Right ventricle myocardium superior (tissue), 1 donor: ENCODE measurements at places on chromosomes 13 and 19.

DNA sequence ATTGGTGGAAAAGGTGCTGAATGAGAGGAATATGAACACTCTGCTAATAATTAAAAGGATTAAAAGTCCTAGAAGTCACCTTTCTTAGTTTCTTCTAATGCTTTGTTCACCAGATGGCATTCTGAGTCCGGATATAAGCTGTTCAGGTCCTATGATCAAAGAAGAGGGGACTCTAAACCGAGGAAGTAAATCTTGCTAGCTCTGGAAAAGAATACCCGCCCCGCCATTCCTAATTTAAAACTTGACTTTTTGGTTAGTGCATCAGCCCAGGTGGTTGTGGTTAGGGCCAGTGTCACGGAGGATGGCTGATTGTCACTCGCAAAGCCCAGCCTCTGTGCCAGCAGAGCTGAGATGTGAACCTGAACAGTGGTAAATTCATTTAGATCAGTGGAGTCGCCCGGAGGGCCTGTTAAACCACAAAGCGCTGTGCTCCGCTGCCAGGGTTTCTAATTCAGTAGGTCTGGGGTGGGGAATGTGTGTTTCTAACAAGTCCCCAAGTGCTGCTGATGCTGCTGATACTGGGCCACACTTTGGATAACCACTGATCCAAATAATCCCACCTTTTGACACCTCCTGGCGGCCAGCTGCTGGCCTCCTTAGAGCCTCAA, 425.4 kb downstream of the DCT start:
- no peak for DNase-seq

DNA sequence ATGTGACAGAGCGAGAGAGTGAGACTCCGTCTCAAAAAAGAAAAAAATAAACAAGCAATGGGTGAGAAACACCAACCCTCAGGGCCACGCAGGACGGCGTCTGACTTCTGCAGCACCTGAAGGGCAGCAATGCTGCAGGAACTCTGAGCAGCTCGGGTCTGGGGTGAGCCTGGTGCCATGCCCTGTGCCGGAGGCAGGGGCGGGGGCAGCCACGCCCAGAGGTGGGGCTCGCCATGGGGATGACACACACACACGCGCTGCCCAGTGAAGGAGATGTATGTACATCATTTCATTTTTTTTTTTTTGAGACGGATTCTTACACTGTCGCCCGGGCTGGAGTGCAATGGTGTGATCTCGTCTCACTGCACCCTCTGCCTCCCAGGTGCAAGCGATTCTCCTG, 24.3 kb downstream of the GPX4 start:
- no peak for DNase-seq

DNA sequence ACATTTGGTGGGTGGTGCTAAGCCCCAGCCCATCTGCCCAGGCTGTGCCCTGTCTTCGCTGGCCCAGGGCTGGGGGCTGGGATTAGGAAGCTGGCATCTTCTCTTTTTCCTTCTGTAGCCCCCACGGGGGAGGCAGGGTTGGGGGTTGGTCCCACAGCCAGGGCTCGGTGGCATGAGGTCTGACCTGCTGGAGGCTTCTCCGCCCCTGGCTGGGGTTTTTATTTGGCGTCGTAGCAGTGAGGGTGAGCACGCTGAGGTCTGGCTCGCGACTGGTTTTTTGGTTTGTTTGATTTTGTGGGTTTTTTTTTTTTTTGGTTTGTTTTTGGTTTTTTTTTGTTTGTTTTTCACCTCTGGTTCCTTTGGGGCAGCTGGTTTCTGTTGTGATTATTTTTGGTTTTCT, 14.7 kb downstream of the ZNF574 start:
- DNase-seq: no peak

- no peak for DNase-seq
These were observed 18.7 kb upstream of the AURKC start for GRCh38 chr19:57212109-57212508.

DNA sequence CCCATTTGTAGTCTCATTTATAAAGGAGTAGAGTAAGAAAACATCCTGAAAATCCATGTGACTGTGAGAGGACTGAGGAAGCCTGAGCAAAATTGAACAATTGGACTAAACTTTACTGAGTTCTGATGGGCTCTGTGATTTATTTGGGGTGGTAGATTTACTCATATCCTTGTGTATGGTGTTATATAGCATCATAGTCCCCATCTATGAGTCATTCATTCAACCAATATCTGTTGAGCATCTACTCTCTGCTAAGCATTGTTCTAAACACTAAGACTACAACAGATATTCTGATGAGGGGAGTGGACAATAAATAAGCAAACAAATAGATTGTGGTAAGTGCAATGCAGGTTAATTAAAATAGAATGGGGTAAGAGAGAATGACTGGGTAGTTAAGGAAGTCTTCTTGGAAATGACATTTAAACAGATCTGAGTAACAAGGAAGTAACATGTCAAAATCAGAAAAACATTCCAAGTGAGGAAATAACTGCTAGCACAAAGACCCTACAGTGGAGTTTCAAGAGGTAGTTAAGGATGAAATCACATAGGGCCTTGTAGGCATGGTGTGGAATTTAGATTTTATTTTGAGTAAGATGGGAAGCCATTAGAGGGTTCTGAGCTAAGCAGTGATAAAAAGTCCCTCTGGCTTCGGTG, 36.3 kb upstream of the MLNR start:
- no peak for DNase-seq

- DNase-seq: no peak
These were observed 92.3 kb upstream of the ANKRD10 start for GRCh38 chr13:111007209-111007608.

DNA sequence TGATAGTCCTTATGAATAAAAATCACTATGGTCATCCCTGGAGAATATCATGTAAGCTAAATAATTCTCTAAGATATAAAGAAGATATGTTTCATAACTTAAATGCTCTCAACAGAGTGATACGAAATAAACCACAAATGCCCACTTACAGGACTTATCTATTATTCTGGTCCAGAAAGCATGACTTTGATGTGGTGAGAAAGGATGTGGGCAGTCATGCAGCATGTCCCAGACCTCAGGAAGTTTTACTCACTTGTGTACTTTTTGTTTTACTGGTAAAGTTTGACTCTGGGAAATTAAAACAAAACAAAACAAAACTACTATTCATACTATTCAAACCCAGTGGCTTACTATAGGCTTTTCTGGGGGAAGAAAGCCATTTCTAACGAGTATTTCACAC, 483.2 kb upstream of the SLITRK6 start:
- DNase-seq: no peak

DNA sequence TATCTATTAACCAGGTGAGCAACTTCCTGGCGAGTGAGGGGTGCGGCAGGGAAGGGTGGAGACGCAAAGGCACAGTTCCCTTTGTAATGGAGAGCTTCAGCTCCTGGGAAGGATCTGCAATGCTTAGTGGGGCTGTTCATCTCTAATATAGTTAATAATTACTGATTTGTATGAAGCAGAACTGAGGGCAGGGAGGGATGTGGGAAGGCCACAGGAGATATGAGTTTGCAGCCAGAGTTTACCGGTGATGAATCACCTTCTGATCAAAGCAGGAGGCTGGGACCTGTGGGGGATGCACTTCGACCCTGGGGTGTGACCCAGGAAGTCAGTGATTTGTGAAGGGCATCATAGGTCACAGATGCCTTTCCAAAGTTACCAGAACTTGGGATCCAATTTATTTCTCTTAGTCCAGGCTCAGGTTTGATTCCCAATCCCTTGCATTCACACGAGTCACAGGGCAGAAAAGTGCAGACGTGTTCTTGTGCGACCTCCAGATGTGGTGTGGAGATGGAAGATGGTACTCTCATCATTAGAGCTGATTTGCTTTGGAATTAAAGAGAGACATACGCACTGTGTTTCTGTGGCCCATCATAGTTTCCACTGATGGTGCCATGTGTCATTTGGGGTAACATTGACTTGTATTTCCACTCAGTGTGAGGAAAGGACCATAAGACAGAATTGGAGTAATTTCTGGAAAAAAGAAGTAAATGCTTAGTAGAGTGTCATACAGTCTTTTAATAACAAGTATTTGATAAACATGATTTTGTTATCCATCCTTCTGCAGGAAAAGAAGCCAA, 55.0 kb downstream of the LRCH1 start:
- no peak for DNase-seq

- peak; percentile 61 for DNase-seq
These were observed 28.4 kb downstream of the PSG1 start for GRCh38 chr19:42850981-42851717.

DNA sequence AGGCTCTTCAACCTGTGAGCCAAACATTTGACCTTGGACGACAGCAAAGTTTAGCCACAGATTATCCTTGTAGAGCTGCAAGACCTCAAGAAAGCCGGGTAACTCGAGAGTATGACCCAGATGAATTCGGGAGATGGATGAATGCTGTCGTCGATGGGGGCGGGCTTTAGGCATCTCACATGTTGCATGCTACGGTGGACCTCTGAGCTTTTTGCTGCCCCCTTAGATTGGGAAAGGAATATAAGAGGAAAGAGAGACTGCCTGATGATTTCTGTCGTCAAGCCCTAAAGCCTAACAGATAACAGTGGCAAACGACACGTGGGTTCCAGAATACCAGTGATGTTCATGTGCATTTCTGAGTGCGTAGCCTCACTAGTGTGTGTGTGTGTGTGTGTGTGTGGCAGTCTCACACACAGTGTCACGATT, 730 bp upstream of the ABCC4 start:
- no peak for DNase-seq

- DNase-seq: no peak
These were observed 623 bp upstream of the C5AR1 start for GRCh38 chr19:47309038-47309437.

DNA sequence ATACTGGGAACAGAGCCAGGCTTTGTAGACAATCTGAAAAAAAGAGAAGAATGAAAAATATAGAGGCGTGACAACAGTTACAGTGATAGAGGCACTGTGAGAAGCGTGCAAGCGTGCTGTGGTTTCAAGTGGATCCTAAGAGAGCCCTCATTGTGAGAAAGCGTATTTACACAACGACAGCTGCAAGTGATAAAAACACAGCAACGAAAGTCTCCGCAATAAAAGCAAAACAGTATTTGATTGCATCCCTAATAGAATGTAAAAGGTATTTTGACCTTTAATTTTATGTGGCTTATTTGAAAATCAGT, 642.7 kb upstream of the ARGLU1 start:
- no peak for DNase-seq

DNA sequence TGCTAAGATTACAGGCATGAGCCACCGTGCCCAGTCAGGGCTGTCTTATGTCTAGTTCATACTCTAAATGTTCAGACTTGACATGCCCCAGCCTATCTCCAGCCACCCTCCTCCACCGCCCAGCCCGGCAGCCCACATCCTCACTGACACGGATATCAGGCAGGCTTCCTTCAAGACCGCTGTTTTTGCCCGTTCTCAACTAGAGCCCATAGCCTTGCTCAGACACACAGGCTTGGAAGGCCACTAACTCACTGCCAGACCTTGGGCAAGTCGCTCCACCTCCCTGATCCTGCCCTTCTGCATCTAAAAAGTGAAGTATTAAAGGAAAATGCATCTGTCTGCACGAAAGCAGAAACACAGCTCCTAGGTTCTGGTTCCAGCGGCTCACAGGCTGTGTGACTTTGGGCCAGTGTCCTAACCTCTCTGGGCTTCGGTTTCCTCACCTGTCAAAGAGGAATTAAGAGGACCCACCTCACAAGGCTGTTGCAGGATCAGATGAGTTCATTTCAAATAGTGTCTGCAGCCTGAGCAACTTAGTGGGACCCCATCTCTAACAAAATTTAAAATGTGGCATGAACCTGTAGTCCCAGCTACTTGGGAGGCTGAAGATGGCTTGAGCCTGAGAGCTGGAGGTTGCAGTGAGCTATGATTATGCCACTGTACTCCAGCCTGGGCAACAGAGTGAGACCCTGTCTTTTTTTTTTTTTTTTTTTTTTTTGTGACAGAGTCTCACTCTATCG, 14.5 kb upstream of the CERS4 start:
- peak; percentile 51 for DNase-seq

GRCh38 chr13:49218493-49219051, 1.6 kb upstream of the MLNR start:
- no peak for DNase-seq

DNA sequence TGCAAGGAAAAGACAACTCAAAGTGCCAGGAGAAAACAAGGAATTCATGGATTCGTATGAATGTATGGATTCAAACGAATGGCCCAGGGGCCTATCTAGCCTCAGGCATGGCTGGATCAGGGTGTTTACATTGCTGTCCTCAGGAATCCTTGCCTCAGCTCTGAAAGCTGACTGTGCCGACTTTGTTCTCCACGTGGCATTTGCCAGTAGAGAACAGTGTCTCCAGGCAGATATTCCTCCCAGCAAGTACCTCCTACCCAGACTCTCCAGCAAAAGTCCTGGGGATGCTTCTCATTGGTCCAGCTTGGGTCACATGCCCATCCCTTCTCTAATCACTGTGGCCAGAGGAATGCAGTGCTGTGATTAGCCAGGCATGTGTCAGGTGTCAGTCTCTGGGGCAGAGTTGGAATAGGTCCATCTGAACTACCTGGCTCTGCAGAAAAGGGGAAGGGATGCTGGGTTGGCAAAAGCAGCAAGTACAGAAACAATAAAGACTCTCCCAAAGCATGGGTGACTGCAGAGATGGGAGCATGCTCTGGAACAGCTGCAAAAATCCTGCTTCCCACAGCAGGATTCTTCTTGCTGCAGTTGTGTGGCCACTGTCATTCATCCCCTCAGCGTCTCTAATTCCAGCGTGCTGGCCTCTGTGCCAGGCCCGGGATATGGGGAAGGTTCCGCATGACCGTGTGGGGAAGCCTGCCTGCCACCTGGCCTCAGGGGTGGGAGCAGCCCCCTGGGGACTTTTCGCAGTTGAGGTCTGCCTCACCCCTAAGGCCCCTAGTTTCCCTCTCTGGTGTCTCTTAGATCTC, 30.0 kb downstream of the CCNE1 start:
- no peak for DNase-seq

- no peak for DNase-seq
These were observed 400.6 kb downstream of the HS6ST3 start for GRCh38 chr13:96490496-96490989.

DNA sequence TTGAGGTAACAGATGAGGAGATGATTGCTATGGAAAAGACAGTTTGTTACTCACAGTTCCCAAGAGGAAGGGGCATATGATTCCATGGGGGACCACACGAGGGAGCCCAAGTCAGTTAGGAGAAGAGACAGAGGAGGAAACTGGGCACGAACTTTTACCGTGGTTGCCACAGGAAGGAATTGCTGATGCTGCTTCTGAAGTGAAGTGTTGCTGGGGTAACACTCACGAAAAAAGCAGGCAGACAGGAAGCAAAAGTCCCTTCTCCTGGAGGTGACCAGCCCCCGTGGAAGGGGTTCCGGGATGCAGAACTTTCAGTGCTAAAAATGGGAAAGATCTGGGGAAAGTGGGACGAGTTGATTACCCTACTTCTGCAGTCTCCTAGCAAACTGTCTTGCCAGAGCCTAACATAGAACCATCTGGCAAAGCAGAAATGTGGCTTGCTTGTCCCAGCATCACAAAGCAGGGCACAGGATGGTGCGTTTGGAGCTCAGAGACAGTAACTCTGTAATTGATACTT, 35.4 kb upstream of the MAP3K10 start:
- no peak for DNase-seq
